Sigmoid colon (tissue), 7 donors: ENCODE measurements at places on chromosomes 11 and 22. TPM values are rescaled to one million over a fixed set of nuclear protein-coding genes. Genes with fewer than 3 reads are reported as not detected.

PRAME gene
- total RNA-seq = 0.16 TPM

COX8A gene
- total RNA-seq = 659 TPM

IFITM1 gene
- 94.2 TPM for total RNA-seq

TIGD3 gene
- not detected for total RNA-seq

ZC3H12C gene
- 18.2 TPM for total RNA-seq

MPST gene
- 109 TPM for total RNA-seq

OVOL1 gene
- total RNA-seq = not detected

PGA5 gene
- 2.1 TPM for total RNA-seq

PHETA2 gene
- 16.6 TPM for total RNA-seq

GAL3ST3 gene
- not detected for total RNA-seq

KCNK4 gene
- total RNA-seq = not detected

HTATIP2 gene
- 45.4 TPM for total RNA-seq

OR51I1 gene
- total RNA-seq = not detected

OR5P2 gene
- total RNA-seq = not detected

CHCHD10 gene
- 20.7 TPM for total RNA-seq

TRIM66 gene
- 17.6 TPM for total RNA-seq

GLYATL2 gene
- total RNA-seq = not detected

MRPL40 gene
- total RNA-seq = 20.8 TPM

MMP3 gene
- total RNA-seq = not detected

MICALL1 gene
- 37.1 TPM for total RNA-seq

SCUBE2 gene
- total RNA-seq = 10.9 TPM

WT1 gene
- 1.5 TPM for total RNA-seq

BBOX1 gene
- total RNA-seq = not detected

CCDC116 gene
- total RNA-seq = 0.33 TPM

SAA2 gene
- not detected for total RNA-seq

ST3GAL4 gene
- total RNA-seq = 44.9 TPM

RNF214 gene
- total RNA-seq = 14.5 TPM

OR5A1 gene
- total RNA-seq = not detected

MTFP1 gene
- 2.9 TPM for total RNA-seq

INS gene
- not detected for total RNA-seq

LRRC74B gene
- not detected for total RNA-seq

GAS2 gene
- total RNA-seq = 3.3 TPM

NAALADL1 gene
- total RNA-seq = 45.7 TPM

POU2AF3 gene
- total RNA-seq = 0.68 TPM

TRAF6 gene
- 10.3 TPM for total RNA-seq

FAM180B gene
- total RNA-seq = not detected

KLHDC7B gene
- total RNA-seq = not detected

MUC2 gene
- total RNA-seq = 8.0 TPM

TMEM184B gene
- total RNA-seq = 58.9 TPM

MYOD1 gene
- total RNA-seq = not detected

GNAZ gene
- 22.8 TPM for total RNA-seq
